ENCODE measurements at places on chromosomes 3 and 15.

- no peak for DNase-seq
Observed at GRCh38 chr3:192186498-192186897, 540.8 kb downstream of the FGF12 start.

- DNase-seq: peak; percentile 54
Observed at GRCh38 chr3:194328053-194328657, 23.0 kb downstream of the CPN2 start.

- no peak for DNase-seq
Observed at GRCh38 chr3:36397841-36398240, 17.5 kb downstream of the STAC start.

GRCh38 chr3:131217296-131217741 lies 164.3 kb upstream of the NUDT16 start:
- DNase-seq: no peak

- no peak for DNase-seq
Observed at GRCh38 chr3:41064070-41064469, 135.2 kb upstream of the CTNNB1 start.

DNA sequence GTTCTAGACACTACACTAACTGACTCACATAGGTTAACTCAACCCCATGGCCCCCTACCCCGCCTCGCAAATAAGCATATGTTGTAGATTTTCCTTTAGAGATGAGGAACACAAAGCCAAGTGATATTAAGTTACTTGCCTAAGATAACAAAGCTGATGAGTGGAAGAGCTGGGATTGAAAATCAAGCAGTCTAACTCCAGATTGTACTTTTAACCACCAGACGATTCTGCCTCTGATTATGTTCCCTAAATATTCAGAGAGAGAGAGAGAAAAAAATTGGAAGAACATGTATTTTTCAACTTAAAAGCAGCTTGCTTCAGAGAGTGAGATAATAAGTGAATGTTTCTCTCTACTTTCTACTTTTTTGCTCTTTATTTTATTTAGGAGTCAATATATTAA lies 66.9 kb upstream of the THBS1 start:
- no peak for DNase-seq

DNA sequence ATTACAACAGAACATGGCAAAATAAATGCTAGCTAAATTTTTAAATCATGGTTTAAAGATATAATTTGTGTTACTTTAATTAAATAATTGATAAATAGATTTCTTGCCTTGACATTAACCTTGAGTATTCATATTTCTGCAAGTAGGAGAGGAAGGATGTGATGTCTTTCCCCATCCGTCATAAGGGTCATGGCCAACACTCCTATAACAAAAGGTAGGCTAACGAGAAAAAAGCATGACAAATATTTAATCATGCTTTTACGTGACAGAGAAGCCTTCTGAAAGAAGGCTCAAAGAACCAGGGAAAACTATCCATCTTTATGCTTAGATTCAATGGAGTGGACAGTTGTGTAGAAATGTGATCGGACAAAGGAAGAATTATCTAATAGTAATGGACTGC lies 135.2 kb downstream of the SERPINI1 start:
- no peak for DNase-seq

- DNase-seq: no peak
Observed at GRCh38 chr15:68328443-68328842, 50.9 kb downstream of the FEM1B start.

DNA sequence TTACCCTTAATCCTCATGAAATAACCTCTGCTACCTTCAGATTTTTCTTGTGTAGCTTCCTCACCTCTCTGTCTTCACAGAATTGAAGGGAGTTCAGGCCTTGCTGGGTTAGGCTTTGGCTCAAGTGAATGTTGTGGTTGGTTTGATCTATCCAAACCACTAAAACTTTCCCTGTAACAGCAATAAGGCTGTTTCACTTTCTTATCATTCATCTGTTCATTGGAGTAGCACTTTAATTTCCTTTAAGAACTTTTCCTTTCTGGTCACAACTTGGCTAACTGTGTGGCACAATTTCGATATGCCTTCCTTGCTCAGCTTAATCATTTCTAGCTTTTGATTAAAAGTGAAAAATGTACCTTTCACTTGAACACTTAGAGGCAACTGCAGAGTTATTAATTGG lies 129.8 kb downstream of the NR1I2 start:
- DNase-seq: peak; percentile 11

DNA sequence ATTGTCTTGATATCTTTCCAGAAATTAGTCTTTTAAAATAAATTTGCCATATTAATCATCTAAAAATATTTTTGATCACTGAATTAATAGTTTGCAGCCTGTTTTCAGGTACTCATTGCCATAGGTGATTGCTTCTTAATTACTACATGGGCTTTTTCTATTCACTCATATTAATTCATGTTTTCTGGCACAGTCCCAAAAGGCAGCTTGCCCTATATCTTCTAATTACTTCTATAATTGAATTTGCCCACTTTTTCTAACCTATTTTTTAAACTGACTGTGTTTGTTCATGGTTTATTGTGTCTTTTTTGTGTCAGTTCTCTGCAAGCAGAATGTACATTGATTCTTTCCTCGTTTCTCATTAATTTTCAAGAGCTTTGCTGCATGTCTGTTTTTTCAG lies 85.7 kb upstream of the SOX2 start:
- no peak for DNase-seq

GRCh38 chr15:85397151-85397550 lies 16.7 kb downstream of the AKAP13 start:
- DNase-seq: no peak

DNA sequence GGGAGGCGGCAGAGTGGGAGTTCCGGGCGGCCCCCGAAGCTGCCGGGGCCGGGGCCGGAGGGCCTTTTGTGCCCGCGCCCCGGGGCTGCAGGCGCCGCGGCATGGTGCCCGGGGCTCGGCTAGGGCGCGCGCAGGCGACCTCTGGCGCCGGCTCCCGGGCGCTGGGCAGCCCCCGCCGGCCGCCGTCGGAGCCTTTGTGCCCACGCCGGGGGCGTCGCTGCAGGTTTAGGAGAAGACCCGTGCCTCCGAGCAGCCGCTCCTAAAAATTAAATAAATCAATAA lies 299 bp downstream of the PAQR9 start:
- no peak for DNase-seq

GRCh38 chr3:41882956-41883355 lies 78.9 kb downstream of the ULK4 start:
- DNase-seq: no peak

- no peak for DNase-seq
Observed at GRCh38 chr3:126342991-126343648, 14.1 kb downstream of the KLF15 start.

- no peak for DNase-seq
Observed at GRCh38 chr15:71323082-71323481, 207.8 kb downstream of the THSD4 start.

DNA sequence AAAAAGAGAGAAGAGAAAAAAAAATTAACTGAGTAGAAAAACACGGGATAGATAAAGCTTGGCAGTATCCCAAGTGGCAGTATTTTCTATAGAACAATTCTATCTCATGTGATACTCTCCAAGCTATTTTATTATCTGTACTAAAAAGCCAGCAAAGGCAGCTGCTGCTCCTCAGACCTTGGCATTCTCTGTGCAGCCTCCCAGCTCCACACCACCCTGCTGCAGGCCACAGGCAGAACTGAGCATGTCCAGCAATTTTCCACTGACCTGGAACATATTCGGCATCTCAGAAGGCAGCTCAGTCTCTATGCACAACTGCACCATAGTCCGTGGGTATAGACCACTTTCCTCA lies 1161.4 kb downstream of the IGSF11 start:
- DNase-seq: no peak

DNA sequence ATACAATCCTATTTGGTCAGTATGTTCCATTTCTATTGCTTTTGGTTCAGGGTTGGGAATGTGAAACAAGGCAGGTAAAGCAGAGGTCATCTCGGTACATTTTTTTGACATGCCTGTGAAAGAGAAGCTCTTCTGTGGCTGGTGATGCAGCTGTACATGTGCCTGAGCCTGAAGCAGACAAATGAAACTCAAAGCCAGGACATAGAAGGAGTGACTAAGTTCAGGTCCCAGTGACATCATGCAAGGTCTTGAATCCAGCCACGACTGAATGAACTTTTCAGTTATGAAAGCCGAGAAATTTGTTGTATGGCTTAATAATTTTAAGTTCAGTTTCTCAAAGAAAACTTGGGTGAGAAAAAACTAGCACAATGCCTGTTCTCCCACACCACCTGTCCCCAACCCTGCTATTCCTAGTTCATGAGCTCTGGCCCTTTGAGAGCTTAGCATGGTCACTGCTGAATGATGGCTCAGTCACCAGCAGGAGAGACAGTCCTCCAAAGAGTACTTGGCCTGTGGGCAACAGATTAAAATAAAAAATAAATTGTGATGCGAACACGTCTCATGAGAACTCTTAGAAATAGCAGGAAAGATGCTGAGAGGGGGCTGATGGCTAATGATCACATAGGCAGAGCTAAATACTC lies 600.2 kb upstream of the GRM7 start:
- DNase-seq: no peak

DNA sequence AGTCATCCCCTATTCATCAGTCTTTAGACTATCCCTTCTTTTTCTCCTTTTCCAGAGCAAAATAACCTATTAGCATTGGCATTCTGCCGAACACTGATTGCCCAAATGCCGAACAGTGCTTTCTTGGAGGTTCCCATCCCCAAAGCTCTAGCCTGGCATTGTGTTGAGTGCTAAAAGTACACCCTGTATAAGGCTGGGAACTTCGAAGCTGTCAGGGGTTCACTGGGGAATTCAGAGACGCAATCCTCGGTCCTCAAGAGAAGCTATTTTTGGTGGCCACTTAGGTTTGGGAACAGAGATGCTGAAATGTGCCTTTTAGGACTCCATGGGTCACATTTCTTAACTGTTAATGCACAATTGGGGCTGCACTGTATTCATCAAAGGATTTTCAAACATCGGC lies 8.4 kb downstream of the FRMD5 start:
- no peak for DNase-seq

All from activated CD4-positive, alpha-beta memory T cell treated with anti-CD3 and anti-CD28 coated beads for 36 hours (primary cell).